Kidney tubule cell (primary cell): ENCODE measurements at places on chromosomes 11 and 22.

GRCh38 chr11:67379061-67380058 is 6.0 kb upstream of the CLCF1 start:
- no peak for DNase-seq

GRCh38 chr22:45768490-45768889 is 96.9 kb downstream of the ATXN10 start:
- DNase-seq = no peak

- no peak for DNase-seq
These were observed 73.1 kb downstream of the RBFOX2 start for GRCh38 chr22:35955546-35955945.

DNA sequence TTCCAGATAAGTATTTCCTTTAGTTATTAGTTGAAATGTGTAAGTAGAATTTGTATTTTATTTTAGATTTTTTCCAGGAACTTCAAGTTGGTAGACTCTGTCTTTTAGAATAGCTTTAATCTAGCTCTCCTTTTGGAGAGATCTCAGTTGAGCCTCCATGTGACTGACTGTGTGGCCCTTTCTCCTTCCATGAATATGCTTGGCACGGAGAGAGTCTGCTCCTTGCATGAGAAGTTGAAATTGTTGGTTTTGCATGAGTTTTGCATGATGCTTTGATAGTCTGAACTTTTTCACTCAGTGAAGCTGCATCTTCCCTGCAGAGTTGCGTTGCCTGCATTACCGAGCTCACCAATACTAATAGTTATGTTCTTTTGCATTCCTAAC is 32.8 kb upstream of the CTTN start:
- no peak for DNase-seq

- no peak for DNase-seq
These were observed 510.2 kb downstream of the METTL15 start for GRCh38 chr11:28618416-28618815.

DNA sequence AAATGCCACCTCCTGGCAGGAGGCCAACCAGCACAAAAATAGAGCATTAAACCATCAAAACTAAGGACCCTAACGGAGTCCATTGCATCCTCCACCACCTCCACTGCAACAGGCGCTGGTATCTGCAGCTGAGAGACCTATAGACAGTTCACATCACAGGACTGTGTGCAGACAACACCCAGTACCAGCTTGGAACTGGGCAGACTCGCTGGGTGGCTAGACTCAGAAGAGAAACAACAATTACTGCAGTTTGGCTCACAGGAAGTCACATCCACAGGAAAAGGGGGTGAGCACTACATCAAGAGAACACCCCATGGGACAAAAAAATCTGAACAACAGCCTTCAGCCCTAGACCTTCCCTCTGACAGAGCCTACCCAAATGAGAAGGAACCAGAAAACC is 11.6 kb upstream of the TMEM45B start:
- no peak for DNase-seq

DNA sequence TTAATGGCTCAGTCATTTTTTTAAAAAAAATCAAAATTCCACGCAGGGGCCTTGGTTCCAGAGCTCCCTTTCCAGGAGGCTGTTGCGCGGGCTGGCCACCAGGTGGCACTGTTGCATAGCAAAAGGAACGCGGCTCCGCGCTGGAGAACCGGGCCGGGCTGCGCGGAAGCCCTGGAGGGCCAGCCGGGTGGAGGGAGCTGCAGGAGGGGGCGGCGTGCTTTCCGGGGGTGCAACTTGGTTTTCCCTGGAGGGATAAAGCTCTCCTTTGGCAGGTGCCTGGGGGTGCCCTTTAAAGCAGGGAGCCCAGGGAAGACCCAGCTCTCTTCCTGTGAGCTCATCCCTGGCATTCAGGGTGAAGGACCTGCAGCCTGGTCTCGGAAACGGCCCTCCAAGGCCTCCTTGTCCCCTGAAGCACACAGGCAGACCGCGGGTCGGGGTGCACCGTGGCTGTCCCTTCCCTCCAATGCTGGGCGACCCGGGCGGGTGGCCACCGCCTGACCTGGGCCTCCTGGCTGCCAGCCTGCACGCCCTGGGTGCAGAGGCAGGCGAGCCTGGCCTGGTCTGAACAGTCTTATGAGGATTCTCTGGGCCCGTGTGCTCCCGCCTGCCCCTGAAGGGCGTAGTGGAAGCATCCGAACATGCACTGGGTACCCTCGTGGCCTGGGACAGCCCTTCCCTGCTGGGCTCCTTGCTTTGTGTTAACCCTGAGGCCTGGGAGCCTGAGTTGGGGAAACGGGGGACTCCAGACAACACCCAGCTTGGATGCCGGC is 23.4 kb downstream of the KRTAP5-5 start:
- peak; percentile 48 for DNase-seq

- DNase-seq = no peak
These were observed 26.0 kb upstream of the GGTLC2 start for GRCh38 chr22:22618448-22618847.

DNA sequence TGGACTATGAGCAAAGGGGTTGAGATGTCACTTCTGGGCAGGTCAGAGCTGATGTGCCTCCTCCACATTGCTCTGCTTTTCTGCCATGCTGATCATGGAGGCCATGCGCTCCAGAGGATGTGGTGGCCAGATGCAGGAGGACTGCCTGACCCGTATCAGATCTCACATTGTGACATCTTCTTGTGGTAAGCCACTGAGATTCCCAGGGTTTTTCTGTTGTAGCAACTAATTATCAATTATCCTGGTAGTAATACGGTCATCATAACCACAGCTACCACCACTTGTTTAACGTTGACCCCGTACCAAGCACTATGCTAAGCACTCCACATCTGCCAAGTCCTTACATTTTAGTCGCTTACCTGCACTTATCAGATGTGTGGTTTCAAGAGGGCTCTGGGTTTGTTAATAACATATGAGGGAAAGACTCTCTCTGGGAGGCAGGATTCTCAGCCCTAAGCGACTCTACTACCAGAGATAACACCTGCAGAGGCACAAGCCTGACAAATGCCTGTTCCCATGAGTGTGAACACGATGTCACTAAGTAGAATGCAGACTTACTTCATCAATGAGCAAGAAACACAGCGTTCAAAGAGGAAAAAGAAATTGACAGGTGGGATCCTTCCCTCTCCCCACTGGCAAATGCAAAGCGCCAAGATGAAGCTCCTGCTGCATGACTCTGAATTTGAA is 63.6 kb upstream of the TIMP3 start:
- no peak for DNase-seq

- DNase-seq = no peak
These were observed 2.1 kb downstream of the AIP start for GRCh38 chr11:67484847-67485311.

GRCh38 chr11:898540-899190 is 11.9 kb downstream of the CHID1 start:
- DNase-seq = peak; percentile 15

DNA sequence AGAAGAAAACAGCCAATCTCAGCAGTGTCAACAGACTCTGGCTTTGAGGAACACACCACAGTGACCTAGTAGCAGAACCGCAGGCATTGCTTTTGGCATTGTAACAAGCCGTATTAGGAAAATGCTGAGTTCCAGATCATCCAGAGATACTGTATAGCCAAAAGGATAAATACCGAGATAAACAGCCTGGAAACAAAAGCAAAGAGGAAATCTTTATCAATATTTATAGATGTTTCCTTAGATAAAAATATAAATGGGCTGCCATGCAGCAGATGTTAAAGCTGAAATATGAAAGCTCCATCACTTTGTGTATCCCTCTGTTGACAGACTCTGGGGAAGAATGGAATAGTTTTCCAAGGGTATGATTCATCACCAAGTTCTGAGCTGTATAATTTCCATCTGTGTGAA is 98.9 kb upstream of the TP53AIP1 start:
- DNase-seq = no peak

DNA sequence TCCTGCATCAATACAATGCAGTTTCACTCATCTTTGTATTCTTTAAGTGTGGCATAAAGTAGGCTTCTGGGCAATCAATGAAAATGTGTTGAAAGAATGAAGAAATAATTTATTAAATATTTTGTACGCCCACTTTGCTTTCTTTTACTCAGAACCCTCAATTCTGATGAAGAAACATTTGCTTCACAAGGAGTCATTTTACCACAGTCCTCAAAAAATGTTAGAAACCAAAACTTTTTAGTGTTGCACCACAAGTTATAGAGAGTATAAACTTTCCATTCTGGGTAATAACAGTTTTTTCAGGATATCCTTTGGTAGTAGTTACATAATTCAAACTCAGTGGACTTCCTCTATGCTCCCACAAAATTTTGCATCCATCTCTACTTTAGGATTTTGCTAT is 360.5 kb downstream of the DLG2 start:
- no peak for DNase-seq
